RPMI8226 (cell line): ENCODE measurements at places on chromosomes 5 and 9.

DNA sequence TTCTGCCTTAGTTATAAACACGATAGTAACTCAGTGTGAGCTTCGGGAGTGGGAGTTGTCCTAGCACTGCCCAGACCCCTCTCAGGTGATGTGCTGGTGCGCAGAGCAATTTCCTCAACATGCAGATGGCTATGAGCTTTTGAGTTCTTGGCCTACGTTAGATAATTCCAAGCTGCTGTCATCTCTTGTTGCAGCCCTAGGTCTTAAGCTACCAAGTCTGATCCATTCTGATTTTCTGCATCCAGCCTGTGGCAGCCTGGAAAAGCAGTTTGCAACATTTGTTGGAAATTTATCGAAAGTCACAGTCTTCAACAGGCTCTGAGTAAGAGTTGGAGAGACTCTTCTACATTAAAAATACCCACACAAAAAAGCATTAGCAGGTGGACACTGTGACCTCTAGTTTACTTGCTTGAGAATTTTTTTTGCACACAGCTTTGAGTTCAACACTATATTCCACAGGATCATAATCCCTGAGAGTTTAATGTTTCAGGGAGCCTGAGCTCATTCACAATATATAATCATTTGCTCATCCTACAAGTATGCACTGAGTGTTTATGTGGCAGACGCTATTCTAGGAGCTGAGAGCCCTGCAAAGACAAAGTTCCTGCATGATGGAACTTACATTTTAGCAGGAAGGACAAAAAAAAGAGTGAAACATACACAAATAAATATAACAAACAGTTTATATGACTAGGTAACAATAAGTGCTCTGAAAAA is 91.6 kb downstream of the UBE2QL1 start:
- no peak for DNase-seq

GRCh38 chr5:113320273-113320780 is 114.5 kb downstream of the TSSK1B start:
- DNase-seq, result no peak

- no peak for DNase-seq
Observed at GRCh38 chr9:111163716-111164389, 125.6 kb upstream of the LPAR1 start.

GRCh38 chr5:4405614-4406219 is 734.4 kb upstream of the ADAMTS16 start:
- DNase-seq, result no peak

GRCh38 chr9:91954841-91955471 is 4.9 kb upstream of the ROR2 start:
- DNase-seq, result peak; percentile 56

DNA sequence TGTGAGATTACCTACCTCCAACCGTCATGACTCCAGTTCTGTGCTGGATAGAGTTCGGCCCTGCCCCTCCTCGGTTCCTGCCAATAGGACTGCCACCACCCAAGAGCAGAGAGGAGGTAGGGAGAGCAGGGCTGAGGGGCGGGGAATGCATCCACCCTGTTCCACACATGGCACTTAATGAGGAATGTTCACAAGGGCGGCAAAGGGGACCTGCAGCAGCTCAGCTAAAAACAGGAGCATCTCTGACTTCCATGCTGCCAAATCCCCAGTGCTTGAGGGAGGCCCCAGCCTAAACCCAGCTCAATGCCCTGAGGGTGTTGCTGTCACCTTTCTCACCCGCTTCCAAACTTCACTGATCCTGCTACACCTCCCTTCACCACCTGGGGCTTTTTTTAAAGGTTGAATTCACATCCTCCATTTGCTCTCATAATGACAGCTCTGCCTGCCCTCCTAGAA is 7.8 kb upstream of the DELE1 start:
- peak; percentile 57 for DNase-seq
